Activated CD4-positive, alpha-beta memory T cell treated with anti-CD3 and anti-CD28 coated beads, Interleukin-2, amount 10 ng/mL, durations not matched to agents 7 days and 5 days (primary cell): ENCODE measurements at places on chromosomes 11 and 22.

GRCh38 chr11:35029979-35030682 is 108.8 kb upstream of the CD44 start:
- peak; percentile 43 for DNase-seq

- no peak for DNase-seq
These were observed 98.8 kb downstream of the SNX19 start for GRCh38 chr11:130817330-130817944.

DNA sequence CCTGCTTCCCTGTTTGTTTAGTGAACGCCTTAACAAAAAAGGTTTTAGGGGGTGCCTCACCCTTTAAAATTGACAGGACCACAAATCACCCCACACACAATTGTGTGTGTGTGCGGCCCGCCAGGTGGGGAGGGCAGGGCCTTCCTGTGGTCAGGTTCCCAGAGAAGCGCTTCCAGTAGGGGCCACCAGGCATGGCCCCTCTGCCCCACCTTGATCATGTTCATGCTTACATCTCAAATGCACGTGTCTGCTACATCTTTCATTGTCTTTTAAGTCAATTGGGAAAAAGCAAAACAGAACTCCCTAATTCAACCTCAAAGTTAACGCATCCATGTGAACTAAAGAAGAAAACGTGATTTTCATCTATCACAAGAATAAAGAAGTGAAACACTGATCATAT is 1335.3 kb downstream of the TBC1D22A start:
- no peak for DNase-seq

GRCh38 chr11:100545970-100546369 is 141.1 kb upstream of the ARHGAP42 start:
- no peak for DNase-seq

- no peak for DNase-seq
These were observed 105.0 kb downstream of the TRIM29 start for GRCh38 chr11:120032766-120033390.

DNA sequence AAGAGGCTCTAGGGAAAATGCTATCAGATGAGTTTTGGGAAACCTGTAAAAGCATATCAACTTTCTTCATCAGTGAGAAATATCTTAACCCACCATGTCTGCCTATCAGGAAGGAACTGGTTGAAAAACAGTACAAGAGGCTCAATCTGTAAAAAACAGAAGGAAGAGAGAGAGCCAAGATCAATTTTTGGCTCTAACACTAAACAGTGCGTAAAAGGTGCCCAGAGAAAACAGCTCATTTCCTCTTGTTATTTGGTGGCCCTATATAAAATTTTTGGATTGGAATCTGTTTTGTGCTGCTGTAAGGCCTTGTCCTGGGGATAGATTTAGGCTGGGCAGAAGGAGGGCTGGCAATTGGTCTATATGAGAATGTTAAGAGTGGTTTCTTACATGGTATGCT is 12.1 kb downstream of the MS4A2 start:
- no peak for DNase-seq

- no peak for DNase-seq
These were observed 152.8 kb upstream of the ZBED5 start for GRCh38 chr11:11010624-11011127.

DNA sequence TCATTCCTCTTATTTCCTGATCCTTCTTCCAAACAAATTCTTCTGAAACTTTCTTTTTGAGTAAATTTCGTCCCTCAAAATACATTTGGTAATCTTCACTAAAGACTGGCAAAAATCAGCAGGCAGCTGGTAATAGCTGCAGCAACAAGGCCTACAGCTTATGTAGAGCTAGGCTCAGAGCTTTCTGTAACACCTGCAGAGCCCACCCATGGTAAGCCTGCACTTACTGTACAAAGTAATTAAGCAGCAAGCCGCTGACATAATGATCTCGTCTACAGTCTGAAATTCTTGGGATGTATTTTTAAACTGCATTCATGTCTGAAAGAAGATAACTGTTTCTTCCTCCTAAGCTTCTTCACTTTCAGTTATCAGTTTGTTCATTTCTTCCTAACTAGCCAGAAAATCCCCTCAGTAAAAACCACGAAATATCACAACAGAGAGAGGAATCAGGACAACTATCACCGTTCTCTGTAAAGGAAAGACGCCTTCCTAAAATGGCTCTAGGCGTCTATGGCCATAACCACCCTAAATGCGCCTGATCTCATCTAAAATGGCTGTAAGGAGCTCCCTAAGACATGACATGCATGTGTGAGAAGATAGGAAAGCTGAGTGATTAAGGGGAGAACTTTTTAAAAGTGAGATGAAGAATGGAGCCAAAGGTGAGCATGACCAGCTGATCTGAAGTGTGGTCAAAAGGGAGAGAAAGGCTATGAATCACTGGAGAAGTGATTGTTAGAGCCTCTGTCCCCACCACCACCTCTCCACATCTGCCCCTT is 56.2 kb downstream of the DENND5A start:
- no peak for DNase-seq

DNA sequence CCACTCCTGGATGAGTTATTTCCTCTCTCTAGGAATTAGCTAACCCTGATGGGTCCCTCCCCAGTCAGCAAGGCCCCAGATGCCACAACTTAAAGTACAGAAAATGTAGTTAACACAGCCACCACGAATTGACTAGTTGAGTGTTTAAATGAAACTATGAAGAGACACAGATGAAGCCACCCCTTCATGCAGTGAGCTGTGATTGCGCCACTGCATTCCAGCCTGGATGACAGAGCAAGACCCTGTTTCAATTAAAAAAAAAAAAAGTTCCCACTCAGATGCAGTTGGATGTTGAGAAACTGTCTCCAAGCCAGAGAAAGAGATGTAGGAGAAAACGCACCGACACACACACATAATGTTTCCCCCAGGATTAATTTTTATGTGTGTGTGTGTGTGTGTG is 53.3 kb downstream of the SCN3B start:
- no peak for DNase-seq

DNA sequence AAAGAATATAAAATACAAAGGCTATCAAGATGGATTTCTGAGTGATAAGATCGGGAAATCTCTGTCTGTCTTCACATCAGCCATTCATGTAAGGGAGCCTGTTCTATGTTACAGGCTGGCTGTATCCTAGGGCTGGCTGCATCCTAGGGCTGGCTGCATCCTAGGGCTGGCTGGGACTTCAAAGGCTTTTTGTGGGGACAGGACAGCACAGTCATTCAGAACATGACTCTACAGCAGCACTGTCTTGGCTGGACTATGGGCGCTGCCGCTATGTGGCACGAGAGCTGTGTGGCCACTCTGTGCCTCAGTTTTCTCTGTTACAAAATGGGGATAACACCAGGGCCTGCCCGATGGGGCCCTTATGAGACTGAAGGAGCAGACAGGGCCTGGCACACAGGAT is 10.2 kb downstream of the ADAMTS8 start:
- DNase-seq: no peak

GRCh38 chr11:62472063-62472884 is 53.4 kb downstream of the SCGB1A1 start:
- DNase-seq: no peak

- DNase-seq: peak; percentile 61
These were observed 26.7 kb upstream of the TOLLIP start for GRCh38 chr11:1335811-1336761.

DNA sequence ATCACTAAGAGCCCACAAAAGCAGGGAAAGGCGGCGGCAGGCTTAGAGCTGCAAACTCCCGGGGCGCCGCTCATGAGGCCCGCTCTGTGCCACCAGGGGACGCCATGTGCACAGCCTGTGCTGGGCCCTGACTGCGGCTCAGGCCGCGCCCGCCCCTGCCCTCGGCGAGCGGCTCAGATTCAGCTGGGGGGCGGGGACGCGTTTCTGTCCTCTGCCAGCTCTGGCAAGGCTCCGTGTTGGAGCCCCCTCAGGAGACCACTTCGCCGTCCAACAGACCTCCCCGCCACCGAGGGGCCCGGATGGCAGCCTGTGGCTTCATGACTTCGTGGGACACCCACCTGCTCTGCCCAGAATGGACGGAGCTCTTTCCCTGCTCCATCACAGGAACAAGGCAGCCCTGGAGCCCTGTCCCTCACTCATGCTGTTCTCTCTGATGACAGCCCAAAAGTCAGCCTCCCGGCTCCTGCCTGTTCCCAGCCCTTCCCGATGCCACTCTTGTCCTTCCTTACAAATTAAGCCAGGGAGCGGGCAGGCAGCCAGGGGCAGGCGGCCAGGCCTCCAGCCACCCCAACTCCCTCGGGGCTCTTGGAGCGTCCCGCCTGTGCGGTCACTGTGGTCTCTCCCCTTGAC is 69.1 kb downstream of the NAT10 start:
- peak; percentile 84 for DNase-seq

DNA sequence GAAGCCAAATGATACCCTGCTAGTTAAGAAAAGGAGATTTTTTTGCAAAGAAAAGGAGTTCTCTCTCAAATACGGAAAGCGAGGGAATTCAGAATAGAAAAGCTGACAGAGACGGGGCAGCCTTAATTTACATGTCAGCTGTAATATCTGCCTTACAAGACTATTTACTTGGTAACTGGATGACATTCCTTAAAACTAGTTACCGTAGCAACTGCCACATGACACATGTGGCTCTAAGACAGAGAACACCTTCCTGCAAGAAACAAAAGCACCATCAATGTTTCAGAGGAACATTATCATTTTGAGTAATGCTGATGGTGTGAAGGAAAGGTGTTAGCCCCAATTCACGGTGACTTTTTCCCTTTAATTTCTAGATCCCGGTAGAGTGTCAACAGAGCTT is 222.1 kb downstream of the LRRC4C start:
- no peak for DNase-seq

- no peak for DNase-seq
These were observed 7.8 kb downstream of the TBC1D10A start for GRCh38 chr22:30318799-30319419.

- no peak for DNase-seq
These were observed 33.4 kb upstream of the AMOTL1 start for GRCh38 chr11:94734563-94735275.

DNA sequence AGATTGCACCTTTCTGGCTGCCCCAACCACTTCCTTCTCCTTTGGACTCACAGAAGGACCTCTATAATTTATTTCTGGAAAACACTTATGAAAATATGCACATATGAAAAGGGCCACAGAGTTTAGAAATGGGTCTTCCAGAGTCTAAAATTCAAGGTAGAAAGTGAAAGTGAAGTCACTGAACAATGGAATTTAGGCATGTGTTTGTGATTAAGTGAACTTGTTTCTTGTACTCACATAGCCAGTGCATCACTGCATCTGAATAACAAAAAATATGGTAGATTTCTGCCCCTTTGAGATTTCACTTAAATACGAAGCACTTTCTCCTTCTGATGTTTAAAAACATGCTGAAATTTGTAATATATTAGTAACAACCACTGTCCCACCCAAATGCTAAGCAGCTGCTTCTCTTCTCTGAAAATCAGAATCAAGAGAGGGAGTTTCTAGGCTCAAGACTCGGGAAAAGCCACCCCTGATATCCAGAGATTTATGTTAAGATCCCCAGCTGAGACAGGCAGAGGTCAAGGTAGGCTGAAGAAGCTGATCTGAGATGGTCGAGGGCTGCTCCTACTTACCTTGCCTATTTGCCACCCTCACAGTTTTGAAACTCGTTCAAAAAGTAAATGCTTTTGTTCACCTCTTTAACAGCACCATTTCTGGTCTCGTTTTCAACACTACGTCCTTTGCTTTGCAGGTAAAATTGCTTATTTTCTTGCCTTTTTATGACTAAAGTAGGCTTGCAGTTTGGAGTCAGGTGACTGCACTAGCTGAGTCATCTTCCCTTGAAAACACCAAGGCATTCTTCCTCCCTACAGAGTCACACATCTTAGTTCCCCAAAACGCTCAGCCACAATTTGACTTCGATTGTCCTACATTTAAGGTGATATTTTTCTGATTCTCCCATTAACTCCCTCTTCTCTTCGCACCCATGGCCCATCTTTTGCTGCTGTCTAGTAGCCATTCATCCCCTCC is at the start of gene XKR3:
TSS of gene XKR3 (minus strand) at position 696 of the 972 bp plus-strand sequence. CDS start 17,338 bp downstream, outside the sequence.
- no peak for DNase-seq

DNA sequence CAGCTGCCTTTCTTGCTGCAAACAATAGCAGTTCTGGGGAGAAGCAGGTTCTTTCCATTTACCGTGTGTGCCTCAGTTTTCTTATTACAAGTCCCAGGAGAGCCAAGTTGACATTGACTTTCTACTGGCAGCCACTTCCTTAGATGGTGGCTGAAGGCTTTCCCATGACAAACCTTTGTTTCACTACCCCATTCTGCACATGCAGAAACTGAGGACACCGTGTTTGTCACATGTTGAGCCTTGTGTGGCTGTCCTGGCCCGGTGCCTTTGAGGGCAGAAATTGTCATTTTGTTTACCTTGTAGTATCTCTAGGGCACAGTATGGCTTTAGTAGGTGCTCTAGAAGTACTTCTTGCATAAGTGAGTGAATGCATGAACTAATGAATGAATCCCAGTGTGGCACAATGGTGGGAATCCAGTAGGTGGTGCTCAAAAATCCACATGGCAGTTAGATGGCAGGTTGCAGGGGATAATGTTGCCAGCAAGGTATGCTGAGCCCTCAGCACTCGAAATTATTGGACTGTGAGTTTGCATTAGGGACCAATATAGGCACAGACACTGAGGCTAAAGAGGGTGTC is 101.6 kb downstream of the CSNK2A3 start:
- no peak for DNase-seq

GRCh38 chr11:135027461-135027860 is 615.4 kb upstream of the B3GAT1 start:
- peak; percentile 31 for DNase-seq

- no peak for DNase-seq
These were observed 6.1 kb upstream of the ARAP1 start for GRCh38 chr11:72758304-72758689.

- no peak for DNase-seq
These were observed 151.4 kb downstream of the BLID start for GRCh38 chr11:121964591-121964990.
